ENCODE measurements at places on chromosomes 3 and 15.
A peak's percentile ranks its signal among the peaks of the same experiment; 100 is the strongest.

DNA sequence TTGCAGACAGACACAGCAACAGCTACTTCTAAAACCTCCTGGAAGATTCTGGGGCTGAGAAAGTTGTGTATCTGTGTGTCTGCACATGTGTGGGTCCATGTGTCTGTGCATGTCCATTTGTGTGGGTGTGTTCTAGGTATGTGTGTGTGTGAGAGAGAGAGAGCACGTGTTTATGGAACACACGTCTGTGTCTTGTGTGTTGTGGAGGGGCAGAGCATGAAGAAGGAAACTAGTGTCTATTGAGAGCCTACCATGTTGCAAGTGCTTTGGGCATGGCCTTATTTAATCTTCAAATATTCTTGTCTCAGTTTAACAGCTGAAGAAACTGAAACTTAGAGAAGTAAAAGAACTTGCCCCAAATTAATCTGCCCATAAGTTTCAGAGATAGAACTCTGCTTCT lies 327.5 kb downstream of the UACA start:
- DNase-seq: no peak

GRCh38 chr15:60721257-60721626 lies 242.3 kb upstream of the ICE2 start:
- no peak for DNase-seq

- no peak for DNase-seq
Observed at GRCh38 chr3:178491751-178492150, 44.5 kb upstream of the KCNMB2 start.

DNA sequence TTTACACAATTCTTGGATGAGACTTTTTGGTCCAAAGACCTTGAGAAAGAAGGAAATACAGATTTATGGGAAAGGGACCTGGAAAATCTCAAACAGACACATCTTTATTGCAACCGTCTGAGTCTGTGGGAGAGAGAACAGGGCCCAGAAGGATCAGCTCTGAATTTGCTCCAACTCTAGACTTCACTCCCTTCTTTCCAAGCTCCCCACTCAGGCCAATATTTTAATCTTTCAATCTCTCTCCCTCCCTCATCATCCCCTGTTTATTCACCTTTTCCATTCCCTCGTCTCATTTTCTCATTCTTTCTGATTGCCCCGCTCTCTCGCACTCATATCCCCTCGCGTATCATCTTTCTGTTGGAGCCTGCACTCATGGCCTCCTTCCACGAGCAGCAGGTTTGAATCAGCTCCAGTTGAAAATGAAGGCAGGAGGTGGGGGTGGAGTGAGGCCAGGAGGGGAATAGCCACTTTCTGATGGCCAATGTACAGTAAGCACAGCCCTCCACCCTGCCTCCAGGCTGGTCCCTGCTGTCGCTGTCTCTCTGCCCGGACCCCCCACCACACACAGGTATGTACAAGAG lies 63.6 kb upstream of the BOC start:
- DNase-seq: no peak

GRCh38 chr15:63043335-63044076 lies 959 bp downstream of the TPM1 start:
- peak; percentile 47 for DNase-seq

- DNase-seq: no peak
Observed at GRCh38 chr3:194787072-194787471, 101.4 kb downstream of the FAM43A start.

- peak; percentile 27 for DNase-seq
Observed at GRCh38 chr3:179476215-179476614, 24.9 kb upstream of the GNB4 start.

- no peak for DNase-seq
Observed at GRCh38 chr15:58118272-58118671, 19.9 kb upstream of the AQP9 start.

- peak; percentile 29 for DNase-seq
Observed at GRCh38 chr15:59274126-59274970, 67.7 kb downstream of the LDHAL6B start.

- no peak for DNase-seq
Observed at GRCh38 chr3:158977497-158977896, 175.6 kb downstream of the MFSD1 start.

DNA sequence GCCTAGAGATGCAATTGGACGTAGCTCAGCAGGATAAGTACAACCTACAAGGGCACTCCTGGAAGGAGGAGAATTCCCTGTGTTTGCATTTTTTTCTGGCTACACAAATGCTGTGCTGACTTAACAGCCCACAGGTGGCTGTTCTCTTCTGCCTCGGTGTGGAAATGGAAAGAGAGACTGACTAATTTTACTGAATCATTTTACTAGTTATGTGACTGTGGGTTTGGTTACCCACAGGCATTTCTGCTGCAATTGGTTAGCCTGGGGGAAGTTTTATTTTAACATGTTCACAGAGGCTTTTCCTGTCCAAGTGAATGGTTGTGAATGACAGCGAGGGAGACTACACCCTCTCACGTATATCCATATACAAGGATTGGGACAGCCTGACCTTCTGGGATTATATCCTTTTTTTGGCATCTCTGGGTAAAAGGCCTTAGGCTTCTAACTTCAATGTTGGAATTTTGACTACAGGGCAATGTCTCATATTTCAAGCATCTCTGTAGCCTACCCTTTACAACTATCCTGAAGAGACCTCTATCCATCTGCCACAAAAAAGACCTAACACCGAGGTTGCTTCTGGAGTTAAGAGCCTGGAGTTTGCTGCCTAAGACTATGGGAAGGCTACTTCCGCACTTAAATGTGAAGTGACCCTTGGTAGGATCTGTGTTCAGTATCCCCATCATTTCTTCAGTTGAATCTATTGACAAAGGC lies 67.2 kb upstream of the TP63 start:
- DNase-seq: no peak

DNA sequence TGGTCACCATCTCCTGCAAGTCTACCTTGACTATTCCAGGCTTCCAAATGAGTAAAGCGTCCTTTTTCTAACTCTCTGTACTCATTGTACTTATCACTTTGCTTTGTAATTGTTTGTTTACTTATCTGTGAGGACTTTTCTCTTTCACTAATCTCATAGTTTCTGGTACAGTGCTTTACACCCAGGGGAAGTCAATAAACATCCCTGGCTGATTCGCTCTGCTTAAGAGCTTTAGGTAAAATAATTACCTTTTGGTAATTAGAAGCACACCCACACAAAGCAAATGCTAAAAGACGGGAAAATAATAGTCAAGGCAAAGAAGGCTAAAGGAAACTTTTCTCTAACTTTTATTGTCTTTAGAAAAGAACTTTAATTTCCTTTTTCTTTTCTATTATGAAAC lies 466.9 kb upstream of the ROBO1 start:
- DNase-seq: no peak

DNA sequence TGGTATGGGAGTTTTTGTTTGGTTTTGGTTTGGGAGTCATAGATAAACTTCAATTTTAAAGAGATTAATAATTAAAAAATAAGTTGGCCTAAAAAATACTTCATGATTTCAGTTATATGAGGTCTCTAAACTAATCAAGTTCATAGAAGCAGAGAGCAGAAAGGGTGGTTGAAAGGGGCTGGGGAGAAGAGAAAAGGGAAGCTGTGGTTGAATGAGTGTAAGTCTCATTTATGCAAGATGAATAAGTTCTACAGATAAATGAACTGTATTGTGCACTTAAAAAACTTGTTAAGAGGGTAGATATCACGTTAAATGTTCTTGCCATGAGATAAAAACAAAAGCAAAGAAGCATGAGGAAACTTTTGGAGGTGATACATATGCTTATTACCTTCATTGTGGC lies 188.7 kb downstream of the NSUN3 start:
- DNase-seq: peak; percentile 45

DNA sequence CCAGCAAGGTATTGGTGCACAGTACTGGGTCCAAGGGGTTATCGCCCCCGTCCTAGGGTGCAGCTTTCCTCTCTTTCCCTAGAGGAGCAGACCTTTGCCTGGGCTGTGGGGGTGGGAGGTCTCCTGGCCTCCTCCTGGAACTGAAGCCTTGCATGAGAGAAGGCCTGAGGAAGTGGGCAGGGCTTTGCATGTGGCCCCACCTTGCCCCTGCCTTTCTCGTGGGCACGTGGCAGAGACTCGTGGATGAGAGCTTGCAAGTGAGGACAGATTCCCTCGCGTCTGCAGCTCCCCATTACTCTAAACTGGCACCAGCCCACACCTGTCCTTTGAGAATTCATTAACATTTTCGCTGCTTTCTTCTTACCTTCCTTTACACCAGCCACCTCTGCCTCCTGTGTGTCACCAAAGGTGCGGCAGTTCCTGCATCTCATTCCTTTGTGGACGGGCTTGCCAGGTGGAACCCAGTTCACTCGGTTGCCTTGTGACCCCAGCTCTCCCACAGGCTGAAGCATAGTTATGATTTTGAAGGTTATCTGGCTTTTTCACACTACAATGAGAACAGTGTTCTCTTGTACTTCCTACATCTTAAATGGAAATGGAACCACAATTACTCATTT lies 40.9 kb upstream of the NR2C2 start:
- DNase-seq: no peak

DNA sequence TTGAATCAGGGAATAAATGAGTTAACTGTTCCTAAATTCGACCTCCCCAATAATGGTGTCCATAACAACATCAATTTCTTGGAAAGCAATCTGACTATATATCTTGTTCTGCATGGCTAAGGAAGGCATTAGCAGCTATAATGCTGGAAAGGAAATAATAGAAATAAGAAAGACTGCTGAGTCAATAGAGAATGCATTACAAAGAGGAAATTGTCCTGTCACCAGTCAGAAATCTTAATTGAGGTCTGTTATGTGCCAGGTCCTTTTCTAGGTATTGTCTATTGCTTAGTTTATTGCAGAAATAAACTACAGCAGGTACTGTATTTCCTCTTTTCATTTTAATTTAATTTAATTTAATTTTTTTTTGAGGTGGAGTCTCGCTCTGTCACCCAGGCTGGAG lies 5.9 kb upstream of the PPP1R2 start:
- no peak for DNase-seq

- no peak for DNase-seq
Observed at GRCh38 chr3:69044608-69045007, 7.5 kb downstream of the TMF1 start.

- DNase-seq: no peak
Observed at GRCh38 chr3:115478359-115478758, 145.0 kb upstream of the GAP43 start.

GRCh38 chr15:89364741-89365450 lies 30.3 kb upstream of the POLG start:
- peak; percentile 30 for DNase-seq

DNA sequence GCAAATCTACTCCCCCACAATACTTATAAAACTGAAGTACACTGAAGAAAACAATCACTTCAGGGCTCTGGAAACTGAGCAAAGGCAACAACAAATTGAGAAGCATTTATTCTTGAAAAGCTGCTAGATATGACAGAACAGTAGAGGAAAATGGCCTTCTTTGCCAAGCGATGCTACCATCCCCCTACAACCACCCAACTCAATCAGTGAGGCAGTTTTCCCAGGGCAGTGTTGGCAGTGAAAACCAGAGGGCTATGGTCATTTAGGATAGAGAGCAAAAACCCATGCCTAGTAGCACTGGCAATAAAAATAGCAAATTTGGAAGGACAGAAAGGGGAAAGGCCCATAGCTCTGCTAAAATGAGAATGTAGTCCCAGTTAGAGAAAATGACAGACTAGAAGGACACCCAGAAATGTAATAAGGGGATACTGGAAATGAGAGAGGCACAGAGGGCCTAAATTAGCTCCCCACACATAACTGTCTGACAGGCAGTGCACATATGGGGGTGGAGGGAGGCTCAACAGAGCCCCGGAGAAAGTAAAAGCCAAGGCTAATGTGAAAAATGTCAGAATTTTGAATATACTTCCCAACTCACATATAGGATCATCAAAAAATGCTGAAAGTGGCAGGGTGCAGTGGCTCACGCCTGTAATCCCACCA lies 143.5 kb downstream of the GSK3B start:
- DNase-seq: no peak

GRCh38 chr3:184734903-184735701 lies 23.2 kb upstream of the MAGEF1 start:
- no peak for DNase-seq

DNA sequence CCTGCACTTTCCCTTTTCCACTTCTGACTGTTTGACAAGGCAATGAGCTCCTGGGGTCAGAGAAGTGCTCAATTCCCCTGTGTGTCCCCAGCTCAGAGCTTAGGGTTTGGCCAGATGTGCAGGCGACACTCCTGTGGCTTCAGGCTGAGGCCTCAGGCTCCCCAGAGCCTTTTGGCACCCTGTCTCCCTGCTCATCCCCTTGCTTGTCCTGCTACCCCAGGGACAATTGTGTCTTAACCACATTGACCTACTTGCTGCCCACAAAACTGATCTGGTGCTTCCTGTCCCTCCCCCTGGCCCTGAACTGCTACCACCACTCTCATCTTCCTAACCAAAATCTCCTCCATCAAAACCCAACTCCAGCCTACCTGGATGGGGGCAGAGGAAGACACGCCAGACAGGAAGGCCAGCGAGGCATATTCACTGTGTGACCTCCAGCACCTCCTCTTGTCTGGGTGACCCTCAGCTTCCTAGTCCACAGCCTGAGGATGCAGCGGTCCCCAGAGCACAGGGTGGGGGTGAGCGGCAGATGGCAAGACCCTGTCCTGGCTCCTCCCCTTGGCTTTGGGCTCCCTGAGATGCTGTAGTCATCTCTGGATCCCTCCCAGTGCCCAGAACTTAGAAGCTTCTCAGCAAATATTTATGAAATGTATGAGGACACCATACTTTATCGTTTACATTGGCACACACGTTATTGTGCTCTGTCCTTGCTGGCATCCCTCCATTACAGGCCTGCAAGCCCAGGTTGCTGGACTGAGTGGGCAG lies 98.9 kb upstream of the SLC6A6 start:
- no peak for DNase-seq

- no peak for DNase-seq
Observed at GRCh38 chr15:48702569-48703236, 57.2 kb upstream of the FBN1 start.

GRCh38 chr3:182501856-182502255 lies 291.4 kb upstream of the ATP11B start:
- DNase-seq: no peak

DNA sequence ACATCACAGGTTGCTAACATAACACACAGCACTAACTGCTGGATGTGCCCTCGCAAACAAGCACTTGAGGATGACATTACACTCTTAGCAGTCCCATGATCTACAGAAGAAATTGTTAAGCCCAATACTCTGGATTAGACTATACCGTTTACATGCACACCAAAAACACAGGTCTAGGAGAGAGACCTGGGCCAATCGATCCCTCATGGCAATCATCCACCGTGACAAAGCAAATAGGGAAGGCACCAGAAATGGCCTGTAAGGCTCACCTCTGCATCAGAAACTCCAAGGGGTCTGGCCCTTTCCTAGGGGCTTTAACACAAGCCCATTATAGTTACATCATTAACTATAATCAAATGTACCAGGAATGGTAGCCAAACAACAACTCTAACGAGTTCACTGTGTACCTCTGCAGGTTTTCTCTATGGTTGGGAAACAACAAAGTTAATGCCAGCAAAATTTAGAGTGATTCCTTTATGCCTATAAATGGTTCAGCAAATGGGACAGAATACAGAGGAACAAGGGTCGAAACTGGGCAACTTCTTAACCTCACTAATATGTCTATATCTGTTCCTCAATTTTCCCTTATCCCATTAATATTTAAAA lies 18.5 kb downstream of the TRANK1 start:
- DNase-seq: no peak

- DNase-seq: no peak
Observed at GRCh38 chr15:51144021-51144532, 49.4 kb upstream of the TNFAIP8L3 start.

All from hematopoietic multipotent progenitor cell treated with erythropoietin and hydrocortisone succinate and interleukin-3 and kit ligand, for 6 days (in vitro differentiated cells).